ENCODE measurements at places on chromosomes 12 and 14.

- DNase-seq, result no peak
Observed at GRCh38 chr12:57733928-57734327, 4.6 kb downstream of the AGAP2 start.

GRCh38 chr12:132593938-132594358 is 16.4 kb downstream of the LRCOL1 start:
- DNase-seq, result no peak

GRCh38 chr12:114732426-114733030 is 48.6 kb upstream of the TBX3 start:
- DNase-seq, result no peak

DNA sequence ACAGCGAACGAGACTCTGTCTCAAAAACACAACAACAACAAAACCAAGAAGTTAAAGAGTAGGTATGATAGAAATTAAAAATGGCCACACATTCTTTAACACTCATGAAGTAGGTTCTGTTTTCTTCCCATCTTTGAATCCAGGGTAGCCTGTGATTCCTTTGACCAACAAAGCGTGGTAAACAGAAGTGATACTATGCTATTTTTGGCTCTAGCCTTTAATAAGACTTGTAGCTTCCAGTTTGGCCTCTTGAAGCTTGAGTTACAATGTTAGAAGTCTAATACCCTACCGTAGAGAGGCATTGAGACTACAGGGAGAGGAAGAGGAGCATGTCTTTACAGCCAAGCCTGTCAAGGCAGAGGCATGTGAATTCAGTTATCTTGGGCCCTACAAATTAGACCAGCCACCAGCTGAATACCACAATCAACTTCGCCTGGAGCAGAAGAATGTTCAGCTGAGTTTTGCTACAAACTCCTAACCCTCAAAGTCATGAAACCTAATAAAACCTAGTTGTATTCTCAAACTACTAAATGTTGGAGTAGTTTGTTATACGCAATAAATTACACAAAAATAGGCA is 4.9 kb upstream of the NEMF start:
- no peak for DNase-seq

DNA sequence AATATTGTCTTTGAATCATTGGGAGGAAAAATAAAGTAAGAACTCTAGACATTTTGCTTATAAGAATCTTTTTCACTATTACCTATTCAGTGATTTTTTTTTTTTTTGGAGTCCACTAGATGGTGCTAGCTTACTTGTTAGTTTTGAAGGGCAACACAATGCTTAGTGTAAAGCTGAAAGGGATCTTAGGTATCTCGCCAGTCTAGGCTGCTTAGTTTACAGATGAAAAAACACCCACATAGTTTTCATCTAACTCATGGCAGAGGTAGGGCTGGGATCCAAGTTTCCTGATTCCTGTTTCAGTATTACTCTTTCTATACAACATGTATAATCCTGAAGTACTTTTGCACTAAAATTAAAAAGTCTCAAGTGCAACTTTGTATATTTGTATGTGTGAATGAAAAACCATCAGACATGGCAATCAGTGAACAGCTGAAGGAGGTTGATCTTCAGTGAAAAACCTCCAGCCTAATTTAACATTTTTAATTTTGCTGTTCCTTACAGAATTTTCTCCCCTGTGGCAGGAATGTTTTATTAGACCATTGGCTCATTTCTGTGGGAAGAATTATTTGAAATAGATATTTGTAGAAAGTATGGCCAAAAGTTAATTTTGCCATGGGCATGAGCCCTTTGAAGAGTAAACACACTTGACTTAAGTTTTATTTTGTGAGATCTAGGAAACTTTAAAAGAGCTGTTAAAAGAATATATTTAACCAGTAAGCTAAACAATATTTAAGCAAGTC is 40.7 kb downstream of the LRRIQ1 start:
- DNase-seq, result no peak
